Heart right ventricle (tissue), 16 donors: ENCODE measurements at places on chromosomes 2 and 18. TPM values are rescaled to one million over a fixed set of nuclear protein-coding genes. Genes with fewer than 3 reads are reported as not detected.

The UGT1A10 gene
- polyA plus RNA-seq = not detected

The TMEM178A gene
- 6.2 TPM for polyA plus RNA-seq

The TM4SF20 gene
- polyA plus RNA-seq = not detected

The TTL gene
- 16.9 TPM for polyA plus RNA-seq

The RTP5 gene
- not detected for polyA plus RNA-seq

The SGPP2 gene
- 3.4 TPM for polyA plus RNA-seq

The PTPN4 gene
- polyA plus RNA-seq = 2.5 TPM

The GYPC gene
- 146 TPM for polyA plus RNA-seq

The SIX2 gene
- 1.1 TPM for polyA plus RNA-seq

DNA sequence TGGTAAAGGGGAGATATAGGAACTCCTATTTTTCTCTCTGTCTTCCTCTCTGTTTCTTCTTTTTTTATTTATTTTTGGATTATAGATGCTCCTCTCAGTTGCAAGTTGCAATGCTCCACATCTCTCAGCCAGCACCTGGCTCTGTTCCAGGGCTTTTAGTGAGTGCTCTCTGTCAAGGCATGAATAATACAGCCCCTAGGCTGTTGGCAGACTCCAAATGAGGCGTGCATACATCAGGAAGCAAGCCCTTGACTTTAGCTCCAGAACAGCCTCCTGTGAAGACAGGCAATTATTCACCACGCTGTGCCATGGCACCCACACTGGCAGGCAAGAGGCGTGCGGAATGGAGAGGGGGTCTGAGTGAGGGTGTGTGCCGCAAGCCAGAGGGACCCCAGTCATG lies 228.1 kb upstream of the PXDN start:
- DNase-seq = peak; percentile 19

DNA sequence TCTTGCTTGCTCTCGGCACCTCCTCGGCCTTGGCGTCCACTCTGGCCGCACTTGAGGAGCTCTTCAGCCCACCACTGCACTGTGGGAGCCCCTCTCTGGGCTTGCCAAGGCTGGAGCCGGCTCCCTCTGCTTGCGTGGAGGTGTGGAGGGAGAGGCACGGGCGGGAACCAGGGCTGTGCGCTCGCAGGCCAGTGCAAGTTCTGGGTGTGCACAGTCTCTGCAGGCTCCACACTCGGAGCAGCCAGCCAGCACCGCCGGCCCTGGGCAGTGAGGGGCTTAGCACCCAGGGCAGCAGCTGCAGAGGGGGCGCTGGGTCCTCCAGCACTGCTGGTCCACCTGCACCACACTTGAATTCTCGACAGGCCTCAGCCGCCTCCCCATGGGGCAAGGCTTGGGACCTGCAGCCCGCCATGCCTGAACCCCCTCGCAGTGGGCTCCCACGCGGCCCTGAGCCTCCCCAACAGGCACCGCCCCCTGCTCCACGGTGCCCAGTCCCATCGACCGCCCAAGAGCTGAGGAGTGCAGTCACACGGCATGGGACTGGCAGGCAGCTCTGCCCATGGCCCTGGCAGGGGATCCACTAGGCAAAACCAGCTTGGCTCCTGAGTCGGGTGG lies 411.2 kb upstream of the CHAC2 start:
- DNase-seq = no peak

- no peak for DNase-seq
Measured at GRCh38 chr2:120899771-120900170, 164.1 kb downstream of the GLI2 start.

GRCh38 chr2:27123302-27124150 lies at the start of gene ABHD1:
Gene ABHD1, plus strand, starts transcription at chr2:27123815. Its CDS starts 134 bp downstream, at chr2:27123949.
- peak; percentile 67 for DNase-seq

DNA sequence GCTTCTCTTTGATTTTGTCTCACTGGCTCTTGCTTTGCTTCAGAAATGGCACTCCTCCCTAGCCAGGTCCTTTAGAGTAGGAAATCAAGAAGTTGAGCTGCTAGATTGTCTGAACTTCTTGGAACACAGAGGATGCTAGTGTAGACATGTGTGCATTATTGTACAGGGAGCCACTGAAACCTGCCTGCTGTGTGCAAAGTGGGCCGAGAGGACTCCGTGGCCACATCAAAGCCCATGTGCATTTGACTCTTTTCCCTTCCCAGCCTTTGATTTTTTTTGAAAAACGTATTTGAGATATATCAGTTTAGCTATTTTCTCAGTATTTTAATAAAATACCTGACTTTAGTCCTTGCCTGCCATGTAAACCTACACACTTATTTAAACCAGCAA lies 83.1 kb downstream of the TMEM247 start:
- no peak for DNase-seq

GRCh38 chr2:156526950-156527636 lies 90.9 kb downstream of the GPD2 start:
- no peak for DNase-seq

DNA sequence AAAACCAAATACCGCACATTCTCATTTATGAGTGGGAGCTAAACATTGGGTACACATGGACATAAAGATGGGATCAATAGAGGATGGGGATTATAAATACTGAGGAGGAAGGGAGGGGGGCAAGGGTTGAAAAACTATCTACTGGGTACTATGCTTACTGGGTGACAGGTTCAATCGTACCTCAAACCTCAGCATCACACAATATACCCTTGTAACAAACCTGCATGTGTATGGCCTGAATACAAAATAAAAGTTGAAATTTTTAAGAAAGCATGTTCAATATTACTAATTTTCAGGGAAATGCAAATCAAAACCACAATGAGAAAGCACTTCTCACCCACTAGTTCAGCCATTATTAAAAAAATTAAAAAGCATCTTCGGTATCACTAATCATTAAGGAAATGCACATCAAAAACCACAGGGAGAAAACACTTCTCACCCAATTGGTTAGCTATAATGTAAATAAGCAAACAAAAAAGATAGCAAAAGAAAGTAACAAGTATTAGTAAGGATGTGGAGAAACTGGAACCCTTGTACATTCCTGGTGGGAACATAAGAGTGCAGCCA lies 99.3 kb upstream of the STON1 start:
- DNase-seq = no peak

- DNase-seq = no peak
Measured at GRCh38 chr2:1771626-1772280, 27.4 kb upstream of the PXDN start.

DNA sequence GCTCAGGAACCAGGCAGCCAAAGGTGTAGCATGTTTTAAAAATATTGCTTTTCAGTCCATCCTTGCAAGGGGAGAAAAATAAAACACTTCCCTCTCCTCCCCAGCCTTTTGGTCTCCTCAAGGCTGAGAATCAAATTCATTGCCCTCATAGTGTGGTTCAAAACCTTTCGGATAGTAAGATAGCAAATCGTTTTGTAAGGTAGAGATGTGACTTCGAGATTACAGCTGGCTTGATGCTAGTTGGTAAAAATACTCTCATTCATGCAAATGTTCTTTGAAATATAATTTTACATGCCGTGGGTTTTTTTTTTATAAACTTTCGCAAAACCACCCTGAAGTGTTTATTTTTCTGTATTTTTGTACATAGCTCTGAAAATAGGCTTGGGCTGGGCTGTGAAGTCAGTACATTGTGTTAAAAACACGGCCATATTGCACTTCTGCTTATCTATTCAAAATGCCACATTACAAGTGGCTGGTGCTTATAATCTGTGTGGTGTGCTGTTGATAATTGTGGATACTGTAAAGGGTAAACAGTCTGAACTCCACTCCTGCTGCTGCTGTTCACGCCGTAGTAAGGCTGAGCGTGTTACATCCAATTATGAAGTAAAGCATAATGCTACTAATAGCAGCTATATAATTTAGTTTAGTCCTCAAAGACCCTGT lies 172.0 kb upstream of the SIX3 start:
- no peak for DNase-seq

- no peak for DNase-seq
Measured at GRCh38 chr2:98656800-98657199, 48.4 kb downstream of the UNC50 start.

GRCh38 chr18:21911551-21911950 lies 171.0 kb downstream of the MIB1 start:
- no peak for DNase-seq

DNA sequence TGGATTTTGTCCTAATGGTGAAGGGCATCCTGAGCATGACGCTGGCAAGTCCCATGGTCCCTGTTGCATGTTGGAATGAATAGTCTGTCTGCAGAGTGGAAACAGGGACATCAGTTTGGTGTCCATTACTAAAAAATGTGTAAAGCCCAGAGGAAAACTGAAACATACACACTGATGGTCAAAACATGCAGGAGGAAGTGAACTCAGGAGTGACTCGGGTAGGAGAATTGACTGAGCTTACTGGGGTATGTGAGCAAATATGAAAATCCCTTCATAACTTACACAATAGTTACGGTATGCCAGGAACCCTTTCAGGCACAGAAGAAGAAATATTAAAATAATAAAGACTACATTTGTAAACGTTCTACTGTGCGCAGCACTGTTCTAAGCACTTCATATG lies 5.6 kb upstream of the SOX11 start:
- DNase-seq = no peak

GRCh38 chr2:4408321-4408720 lies 704.9 kb downstream of the DCDC2C start:
- no peak for DNase-seq

GRCh38 chr2:113966171-113966570 lies 76.3 kb downstream of the ACTR3 start:
- DNase-seq = no peak

- no peak for DNase-seq
Measured at GRCh38 chr2:174552880-174553279, 44.7 kb downstream of the WIPF1 start.

DNA sequence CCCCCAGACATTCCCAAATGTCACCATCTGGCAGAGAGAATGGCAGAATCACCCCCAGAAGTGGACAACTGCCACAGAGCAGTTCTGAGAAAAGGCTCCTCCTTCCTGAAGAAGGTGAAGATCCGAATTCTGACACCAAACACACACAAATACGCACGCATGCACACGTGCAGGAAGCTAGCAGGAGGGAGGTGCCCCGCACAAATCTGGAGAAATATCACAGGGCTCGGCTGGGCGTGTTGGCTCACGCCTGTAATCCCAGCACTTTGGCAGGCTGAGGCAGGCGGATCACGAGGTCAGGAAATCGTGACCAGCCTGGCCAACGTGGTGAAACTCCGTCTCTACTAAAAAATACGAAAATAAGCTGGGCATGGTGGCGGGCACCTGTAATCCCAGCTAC lies 38.5 kb upstream of the ATG16L1 start:
- no peak for DNase-seq

GRCh38 chr2:52877703-52878102 lies 889.9 kb upstream of the CHAC2 start:
- DNase-seq = no peak

GRCh38 chr2:230326453-230327417 lies at the start of gene SP140L:
Gene SP140L, plus strand, starts transcription at chr2:230327193. Its CDS starts 77 bp downstream, at chr2:230327270.
- peak; percentile 69 for DNase-seq

DNA sequence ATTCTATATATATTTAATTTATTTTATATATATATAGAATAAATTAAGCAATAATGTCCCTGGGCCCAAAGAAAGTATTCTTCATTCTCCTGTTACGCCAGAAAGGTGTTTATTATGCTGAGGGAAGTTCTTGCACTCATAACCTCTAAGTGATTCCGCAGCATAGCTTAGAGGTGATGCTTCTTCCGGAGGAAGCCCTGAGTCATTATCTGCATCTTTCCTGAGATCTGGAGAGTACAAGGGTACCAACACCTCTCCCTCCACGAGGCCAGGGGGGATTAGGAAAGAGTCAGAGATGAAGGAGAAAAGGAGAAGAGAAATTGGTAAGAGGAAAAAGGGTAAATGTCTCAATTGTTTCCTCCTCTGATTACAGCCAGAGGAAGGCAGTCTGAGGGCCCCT lies 43.1 kb upstream of the RTN4 start:
- no peak for DNase-seq

DNA sequence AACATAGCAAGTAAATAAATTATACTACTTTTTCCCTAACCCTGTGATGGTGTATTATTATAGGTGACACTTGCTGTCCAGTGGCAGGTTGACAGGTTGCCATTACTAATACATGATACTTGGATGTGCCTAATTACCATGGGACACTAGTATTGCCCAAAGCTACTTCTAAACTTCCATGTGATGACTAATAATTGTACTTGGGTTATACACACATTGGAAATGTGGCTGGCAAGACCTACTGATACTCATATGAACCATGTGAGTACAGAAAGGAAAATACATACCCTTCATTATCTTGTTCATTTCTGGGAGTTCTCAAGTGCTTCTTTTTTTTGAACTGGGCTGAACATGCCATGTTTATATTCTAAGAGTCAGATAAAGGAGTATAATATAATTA lies 156.4 kb downstream of the IKZF2 start:
- DNase-seq = no peak

DNA sequence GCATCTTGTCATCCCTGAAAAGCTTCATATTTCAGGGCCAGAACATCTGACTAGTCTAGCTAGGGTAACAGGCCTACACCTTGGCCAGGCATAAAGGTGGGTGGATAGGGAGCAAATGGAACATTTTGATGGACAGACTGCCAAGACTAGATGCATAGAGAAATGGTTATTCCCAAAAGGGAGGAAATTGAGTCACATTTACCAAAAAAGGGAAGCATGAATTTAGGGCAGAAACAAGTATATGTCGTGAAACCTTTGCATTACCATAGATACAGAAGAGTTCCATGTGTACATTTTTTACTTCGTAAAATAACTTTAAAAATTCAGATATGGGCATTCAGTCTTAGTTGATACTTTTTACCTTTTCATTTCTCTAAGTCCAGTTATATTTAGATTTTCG lies 101.3 kb upstream of the ZEB2 start:
- DNase-seq = no peak

DNA sequence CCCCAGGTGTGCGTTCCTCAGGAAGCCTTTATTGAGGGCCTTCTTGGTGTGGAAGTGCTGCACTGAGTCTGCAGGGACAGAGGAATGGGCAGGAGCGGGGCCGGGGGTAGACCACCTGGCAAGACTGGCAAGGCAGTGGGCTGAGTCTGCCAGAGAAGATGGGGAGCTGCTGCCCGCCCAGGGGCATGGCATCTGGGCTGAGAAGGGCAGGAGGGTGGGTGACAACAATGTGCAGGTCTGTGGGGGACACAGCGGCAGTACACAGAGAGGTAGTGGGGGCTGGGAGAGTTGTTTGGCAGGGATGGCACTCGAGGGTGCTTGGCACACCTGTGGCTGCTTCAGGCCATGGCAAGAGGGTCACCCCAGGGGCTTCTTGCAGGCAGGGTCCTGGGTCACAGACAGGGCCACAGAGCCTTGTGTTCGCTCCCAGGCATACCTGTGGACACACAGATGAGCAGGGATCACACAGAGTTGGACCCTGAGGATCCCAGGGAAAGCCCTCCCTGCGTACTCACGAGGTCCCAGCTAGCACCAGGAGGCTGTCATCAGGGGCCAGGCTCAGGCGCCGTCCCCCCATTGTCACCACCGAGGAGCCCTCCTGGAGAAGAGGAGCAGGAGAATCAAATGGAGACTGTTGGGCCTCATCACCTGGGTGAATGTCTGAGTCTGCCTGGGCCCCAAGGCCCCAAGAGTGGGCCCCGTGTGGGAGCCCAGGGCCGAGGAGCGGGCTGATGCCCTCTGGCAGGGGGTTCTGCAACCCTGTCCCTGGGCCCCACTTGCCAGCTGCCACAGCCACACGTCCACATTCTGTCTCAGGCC lies 3.4 kb upstream of the OXER1 start:
- DNase-seq = no peak

- DNase-seq = no peak
Measured at GRCh38 chr2:99878581-99879350, 263.6 kb downstream of the AFF3 start.
